ENCODE measurements at places on chromosomes 2 and 18. TPM values are rescaled to one million over a fixed set of nuclear protein-coding genes. Genes with fewer than 3 reads are reported as not detected.

- no peak for DNase-seq
Observed at GRCh38 chr2:109021895-109022300, 32.9 kb upstream of the EDAR start.

DNA sequence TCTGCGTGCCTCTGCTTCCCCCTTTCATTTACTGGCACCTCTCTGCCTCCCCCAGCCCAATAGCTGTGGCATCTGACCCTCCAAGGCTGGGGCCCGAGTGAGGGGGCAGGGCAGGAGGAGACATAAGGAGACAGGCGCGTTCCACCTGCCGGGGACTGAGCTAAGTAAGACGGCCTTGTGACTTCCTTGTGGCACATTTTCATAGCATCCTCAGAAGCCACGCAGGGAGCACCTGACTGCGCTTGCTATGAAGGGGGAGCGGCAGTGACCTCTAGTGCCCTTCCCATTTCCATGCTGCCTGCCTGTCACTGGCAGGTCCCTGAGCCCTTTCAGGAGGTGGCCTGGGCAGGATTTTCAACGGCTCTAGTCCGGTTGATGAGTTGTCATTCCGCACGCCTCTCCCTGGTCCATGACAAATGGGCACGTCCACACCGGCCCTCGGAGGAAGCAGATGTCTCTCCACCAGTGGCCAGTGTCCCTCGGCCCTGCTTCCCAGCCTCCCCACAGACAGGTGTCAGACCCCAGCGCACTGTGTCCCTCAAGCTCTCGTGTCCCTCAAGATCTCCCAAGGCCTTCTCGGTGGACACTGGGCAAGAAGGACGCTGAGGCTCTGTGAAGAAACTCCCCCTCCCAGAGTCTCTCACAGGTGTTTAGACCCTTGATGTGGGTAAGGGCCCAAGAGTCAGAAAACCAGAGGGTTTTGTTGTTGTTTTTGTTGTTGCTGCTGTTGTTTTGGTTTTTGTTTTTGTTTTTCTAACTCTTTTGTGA is 42.7 kb downstream of the CYP26B1 start:
- peak; percentile 76 for DNase-seq

DNA sequence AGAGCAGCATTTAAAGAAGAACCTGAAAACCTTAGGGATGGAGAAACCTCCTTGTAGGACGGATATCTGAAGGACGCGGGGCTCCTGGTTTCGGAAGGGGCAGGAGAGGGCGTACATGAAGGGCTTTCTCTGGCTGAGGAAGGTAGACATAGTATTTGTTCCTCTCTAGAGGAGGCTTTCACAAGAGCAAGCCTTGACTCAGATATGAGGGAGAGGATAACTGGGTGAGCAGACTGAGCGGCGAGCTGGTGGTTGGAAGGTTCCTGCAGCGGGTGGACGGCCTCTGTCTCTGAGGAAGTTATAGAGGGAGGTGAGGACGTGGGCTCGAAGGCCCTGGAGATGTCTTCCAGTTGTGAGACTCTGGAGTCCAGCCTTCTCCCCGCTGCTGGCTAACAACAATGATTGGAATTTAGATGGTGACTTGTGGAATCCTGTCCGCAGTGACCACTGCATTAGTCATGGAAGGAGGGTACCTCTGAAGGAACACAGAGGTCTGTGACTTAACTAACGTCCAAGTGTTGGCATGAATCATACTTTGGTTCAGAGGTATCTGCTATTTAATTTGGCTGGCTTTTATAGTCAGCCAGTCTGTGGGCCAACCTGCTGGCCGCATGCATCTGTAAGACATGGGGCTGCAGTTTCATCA is 80.9 kb downstream of the ASAP2 start:
- DNase-seq, result no peak

- peak; percentile 86 for DNase-seq
Observed at GRCh38 chr2:236776695-236777251, 207.1 kb downstream of the ACKR3 start.

GRCh38 chr2:9740382-9741073 is 102.7 kb upstream of the TAF1B start:
- no peak for DNase-seq

DNA sequence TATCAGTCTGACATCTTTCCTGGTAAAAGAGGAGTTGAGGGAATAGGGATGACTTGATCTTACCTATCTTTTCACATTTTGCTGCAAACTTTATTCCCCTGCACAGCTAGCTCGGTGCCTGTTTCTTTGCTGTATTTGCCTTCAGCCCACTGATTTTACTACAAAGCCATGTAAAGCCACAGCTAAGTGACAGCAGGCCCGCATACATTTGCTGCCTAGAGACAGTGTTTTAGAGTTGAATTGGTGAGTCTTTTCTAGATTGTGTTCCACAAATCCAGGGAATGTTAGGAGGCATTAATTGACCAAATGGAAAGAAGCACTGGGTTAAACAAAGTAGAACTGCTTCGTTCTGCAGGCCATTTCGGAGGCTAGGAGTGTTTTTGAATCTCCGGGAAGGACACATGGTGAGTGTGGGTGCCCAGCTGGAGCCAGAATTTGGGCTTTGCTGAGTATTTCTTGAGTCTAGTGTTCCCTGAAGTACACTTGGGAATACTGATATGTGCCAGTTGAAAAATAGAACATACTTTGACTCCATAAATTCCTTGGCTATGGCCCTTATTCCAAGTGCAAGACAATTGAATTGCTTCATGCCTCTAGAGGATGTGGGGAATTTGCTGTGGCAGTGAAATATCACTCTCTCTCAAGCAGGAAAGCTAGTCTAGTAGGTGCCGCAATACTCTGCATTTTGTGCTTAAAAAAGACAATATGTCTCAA is 329.8 kb downstream of the PTPRM start:
- no peak for DNase-seq

- peak; percentile 95 for DNase-seq
Observed at GRCh38 chr2:64646007-64646880, 7.5 kb downstream of the SERTAD2 start.

GRCh38 chr18:37408676-37409265 is 156.8 kb downstream of the CELF4 start:
- DNase-seq, result no peak

DNA sequence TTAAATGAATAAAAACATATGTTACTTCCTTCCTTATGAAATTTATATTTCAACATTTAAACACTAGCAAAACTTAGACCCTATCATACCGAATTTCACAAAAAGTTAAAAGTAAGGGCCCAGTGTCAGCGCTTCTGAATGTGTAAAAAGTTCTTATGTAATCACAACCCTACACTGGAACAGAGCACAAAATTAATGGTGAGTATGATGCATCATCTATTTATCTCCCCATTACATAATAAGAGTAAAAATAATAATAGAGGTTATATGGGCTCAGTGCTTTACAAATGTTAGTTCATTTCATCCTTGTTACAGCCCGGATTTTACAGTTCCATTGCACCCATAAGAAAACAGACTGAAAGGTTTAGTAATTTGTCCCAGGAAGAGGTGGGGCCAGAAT is 144.9 kb upstream of the POU3F3 start:
- DNase-seq, result no peak

GRCh38 chr2:142165790-142166189 is 35.0 kb upstream of the LRP1B start:
- no peak for DNase-seq

- no peak for DNase-seq
Observed at GRCh38 chr2:228846161-228846560, 424.9 kb downstream of the PID1 start.

DNA sequence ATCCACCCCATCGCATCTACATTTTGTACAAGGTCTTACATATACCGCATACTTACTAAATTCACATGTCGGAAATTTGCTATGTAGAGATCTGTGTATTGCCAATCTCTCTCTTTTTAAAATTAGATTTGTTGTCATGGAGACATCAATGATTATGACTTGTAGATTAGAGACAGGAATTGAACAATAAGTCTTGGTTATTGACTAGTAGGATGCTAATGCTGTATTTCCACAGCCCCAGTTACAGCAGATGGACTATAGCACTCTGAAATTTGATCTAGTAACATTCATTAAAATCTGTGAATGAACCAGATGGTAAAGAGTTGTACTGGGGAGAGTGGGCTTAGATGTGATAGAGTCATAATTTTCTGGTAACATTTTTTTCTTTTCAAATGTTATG is 805.7 kb downstream of the SLC4A3 start:
- DNase-seq, result no peak

- no peak for DNase-seq
Observed at GRCh38 chr2:69030800-69031428, 17.9 kb downstream of the ANTXR1 start.

- peak; percentile 77 for DNase-seq
Observed at GRCh38 chr18:79578396-79579260, 101.0 kb upstream of the CTDP1 start.

DNA sequence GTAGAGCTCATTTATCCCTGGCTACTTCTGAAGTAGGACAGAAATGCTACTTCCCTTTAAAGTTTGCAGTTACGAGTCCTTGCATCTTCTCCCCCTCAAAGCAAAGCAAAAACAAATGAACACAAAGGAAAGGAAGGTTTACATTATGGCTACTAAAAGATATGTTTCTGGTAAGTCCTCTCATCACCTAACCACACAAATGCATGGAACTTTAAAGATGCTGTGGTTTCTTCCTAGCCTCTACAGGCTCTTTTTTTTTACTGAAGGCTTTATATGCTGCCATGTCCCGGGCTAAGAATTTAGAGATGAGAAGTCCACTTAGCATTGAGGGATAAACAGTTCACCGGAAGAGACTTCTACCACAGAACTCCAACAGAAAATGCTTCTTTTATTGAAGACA is 291.2 kb downstream of the SS18 start:
- DNase-seq, result no peak

GRCh38 chr2:239291475-239292350 is 109.1 kb downstream of the HDAC4 start:
- DNase-seq, result peak; percentile 71

DNA sequence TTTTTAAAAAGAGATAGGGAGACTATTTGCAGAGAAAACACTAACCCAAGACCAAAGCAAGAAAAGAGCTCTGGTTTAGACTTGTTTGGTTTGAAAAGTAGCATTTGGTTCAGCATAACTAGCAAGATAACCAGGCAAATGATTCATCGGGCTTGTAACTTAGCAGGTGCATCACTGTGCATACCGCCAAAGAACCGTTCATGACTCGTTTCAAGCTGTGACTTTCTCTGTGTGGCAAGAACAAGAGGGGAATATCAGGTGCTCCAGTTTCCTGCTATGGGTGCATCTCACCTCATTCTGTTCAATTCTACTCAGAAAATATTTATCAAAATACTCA is 244.9 kb downstream of the ETAA1 start:
- no peak for DNase-seq

- no peak for DNase-seq
Observed at GRCh38 chr2:197538412-197538811, 22.5 kb downstream of the MOB4 start.

DNA sequence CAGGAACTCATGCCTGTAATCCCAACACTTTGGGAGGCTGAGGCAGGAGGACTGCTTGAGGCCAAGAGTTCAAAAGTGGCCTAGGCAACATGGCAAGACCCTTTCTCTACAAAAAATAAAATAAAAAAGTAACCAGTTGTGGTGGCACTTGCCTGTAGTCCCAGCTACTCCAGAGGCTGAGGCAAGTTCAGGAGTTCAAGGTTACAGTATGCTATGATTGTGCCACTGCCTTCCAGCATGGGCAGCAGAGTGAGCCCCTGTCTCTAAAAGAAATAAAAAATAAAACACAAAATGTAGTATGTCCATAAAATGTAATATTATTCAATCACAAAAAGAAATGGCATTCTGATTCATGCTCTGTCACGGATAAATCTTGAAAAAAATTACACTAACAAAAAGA is 11.9 kb downstream of the INO80C start:
- no peak for DNase-seq

DNA sequence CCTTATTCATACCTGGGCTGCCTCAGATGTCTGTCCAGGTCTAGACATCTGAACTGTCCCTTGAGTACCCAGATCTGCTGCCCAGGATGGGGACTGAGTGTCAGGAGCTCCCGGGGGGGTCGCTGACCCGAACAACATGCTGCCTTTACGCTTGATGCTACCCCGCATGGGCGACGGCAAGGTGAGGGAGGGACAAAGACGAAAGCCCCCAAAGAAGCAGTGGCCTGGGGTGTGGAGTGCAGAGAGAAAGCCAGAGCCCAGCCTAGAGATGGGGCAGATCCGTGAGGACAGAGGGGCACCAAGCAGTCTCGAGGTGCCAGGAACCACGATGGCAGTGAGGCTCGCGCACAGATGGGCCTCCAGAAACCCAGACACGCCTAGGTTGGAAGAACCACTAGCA is 234.7 kb downstream of the ATAD2B start:
- peak; percentile 70 for DNase-seq

- no peak for DNase-seq
Observed at GRCh38 chr18:44325903-44326635, 354.6 kb upstream of the SETBP1 start.

GRCh38 chr2:158214431-158214830 is 112.8 kb downstream of the UPP2 start:
- DNase-seq, result no peak

Gene CDH19
- 5.0 TPM for total RNA-seq

Gene FRZB
- total RNA-seq, result 6.9 TPM

Gene NCKAP5
- 2.0 TPM for total RNA-seq

Gene GALR1
- total RNA-seq, result 0.05 TPM

Gene KIAA2012
- not detected for total RNA-seq

Gene LIMS4
- 8.2 TPM for total RNA-seq

Gene SCN2A
- total RNA-seq, result 0.62 TPM

Gene BUB1
- 1.1 TPM for total RNA-seq

Gene TP53I3
- total RNA-seq, result 9.8 TPM

Gene DNPEP
- total RNA-seq, result 44.0 TPM

Gene RBKS
- 1.5 TPM for total RNA-seq

Gene MOCOS
- 1.3 TPM for total RNA-seq

All from posterior vena cava (tissue), 2 donors.